ENCODE measurements at places on chromosomes 6 and 20.

DNA sequence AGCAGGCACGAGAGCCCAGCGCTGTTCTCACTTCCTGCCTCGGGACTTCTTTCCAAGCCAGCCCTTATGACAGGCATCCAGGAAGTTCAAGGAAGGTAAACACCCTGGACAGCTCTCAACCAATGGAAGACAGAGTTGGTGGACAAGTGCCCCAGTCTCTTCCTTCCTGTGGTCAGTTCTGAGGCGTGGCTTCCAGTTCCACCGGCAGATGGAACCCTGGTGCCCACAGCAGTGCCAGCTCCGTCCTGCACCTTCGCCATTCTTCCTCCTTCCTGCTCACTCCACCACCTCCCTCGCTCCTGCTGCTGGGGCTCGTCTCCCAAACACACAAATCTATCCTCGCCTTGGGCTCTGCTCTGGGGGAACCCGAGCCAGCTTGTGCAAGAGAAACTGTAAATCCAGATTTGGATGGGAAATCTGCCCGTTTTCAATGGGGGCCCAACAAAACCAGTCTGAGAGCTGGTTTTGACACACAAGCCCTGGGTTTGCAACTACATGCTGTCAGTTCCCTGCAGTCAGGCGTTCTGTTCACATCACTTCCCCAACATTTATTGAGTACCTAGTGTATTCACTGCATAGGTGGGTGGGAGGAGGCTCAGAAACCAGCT, 162.7 kb downstream of the GRM4 start:
- H3K4me3 ChIP-seq: no peak overlapping the region
- H3K36me3 ChIP-seq: no peaks in the 10 kb centered on the region
- H3K27ac ChIP-seq: no peak overlapping the region
- DNase-seq: peak; percentile 6
- H3K27me3 ChIP-seq: peaks cover 58% of the 10 kb centered on the region

DNA sequence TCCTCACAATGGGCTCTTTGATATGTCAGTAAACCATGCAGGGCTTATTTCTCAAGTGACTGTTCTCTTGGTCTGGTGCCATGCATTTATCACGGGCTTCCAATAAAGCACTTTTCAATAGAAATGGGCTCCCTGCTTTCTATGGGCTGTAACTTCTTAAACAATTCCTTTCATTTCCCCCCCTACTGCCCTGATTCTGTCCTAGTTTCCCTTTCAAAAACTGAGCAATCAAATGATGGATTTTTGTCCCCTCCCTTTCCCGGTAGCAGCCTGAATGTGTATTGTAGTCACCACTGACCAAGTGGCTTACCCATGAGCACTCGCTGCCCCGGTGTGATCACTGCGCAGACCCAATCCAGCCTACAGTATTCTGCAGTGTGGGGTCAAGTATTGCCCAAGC, 13.9 kb downstream of the RPS10 start:
- H3K36me3 ChIP-seq: peaks cover 17% of the 10 kb centered on the region
- H3K27me3 ChIP-seq: no peaks in the 10 kb centered on the region
- no peak for DNase-seq
- H3K27ac ChIP-seq: no peak overlapping the region
- H3K4me3 ChIP-seq: no peak overlapping the region
- no peaks in the 10 kb centered on the region for H3K4me1 ChIP-seq

DNA sequence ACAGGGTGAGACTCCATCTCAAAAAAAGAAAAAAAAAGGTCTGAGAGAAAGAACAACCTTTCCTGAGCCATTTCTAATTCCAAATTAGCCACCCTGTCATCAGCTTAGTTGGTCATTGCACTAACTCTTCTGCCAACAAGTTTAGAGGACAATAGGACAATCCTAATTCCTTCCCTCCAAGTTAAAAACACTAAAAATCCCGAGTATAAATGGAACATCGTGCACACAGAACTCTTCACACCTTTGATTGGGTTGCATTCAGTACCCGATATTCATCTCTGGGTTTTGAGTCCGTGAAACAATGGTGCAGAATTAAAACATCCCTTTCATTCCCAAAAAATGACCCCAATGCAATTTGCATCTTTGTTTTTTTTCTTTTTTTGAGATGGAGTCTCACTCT, 23.0 kb downstream of the PARD6B start:
- H3K36me3 ChIP-seq: peaks cover 5% of the 10 kb centered on the region
- H3K27ac ChIP-seq: no peak overlapping the region
- H3K27me3 ChIP-seq: no peaks in the 10 kb centered on the region
- no peak overlapping the region for H3K4me3 ChIP-seq
- no peak for DNase-seq
- peaks cover 3% of the 10 kb centered on the region for H3K4me1 ChIP-seq

DNA sequence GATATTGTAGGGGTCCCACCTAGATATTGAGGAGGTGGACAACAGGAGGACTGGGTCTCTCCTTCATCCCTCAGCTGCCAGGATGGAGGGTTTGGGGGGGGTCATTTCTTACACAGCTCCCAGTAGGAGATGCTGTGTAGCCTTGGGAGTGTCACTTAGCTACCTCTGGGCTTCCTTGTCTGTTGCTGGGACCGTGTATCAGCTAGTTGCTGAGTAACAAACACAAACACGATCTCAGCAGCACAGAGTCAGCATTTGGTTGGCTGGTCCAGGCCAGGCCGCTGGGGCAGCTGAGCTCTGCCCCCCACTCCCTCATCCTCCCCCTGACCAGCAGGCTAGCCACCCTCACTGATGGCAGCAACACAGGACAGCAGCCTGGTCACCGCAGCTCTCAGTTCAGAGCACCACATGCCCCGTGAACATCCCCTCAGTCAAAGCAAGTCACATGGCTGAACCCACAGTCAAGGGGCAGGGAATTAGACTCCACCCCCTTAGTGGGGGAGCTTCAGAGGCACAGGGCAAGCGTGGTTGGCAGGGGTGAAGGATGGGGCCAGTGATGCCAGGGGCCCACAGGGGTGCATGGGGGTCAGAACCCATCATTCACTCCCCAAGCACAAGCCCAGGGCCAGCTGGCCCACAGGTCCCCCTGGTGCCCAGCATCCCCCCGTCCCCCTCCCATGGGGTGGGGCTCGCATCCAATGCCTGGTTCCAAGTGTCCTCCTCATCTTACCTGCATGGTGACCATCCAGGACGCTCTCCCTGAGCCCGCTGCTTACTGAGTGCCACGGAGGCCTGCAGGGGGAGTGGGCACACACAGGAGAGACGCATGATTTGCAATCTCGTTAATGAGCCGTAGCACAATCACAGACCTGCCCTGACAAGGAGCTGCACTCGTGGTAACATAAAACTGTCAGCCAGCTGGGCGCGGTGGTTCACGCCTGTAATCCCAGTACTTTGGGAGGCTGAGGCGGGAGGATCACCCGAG, 112.4 kb downstream of the TAF4 start:
- no peaks in the 10 kb centered on the region for H3K36me3 ChIP-seq
- H3K4me1 ChIP-seq: no peaks in the 10 kb centered on the region
- H3K27me3 ChIP-seq: peaks cover 10% of the 10 kb centered on the region
- H3K4me3 ChIP-seq: no peak overlapping the region
- no peak for DNase-seq

- peaks cover 15% of the 10 kb centered on the region for H3K4me1 ChIP-seq
- H3K27me3 ChIP-seq: no peaks in the 10 kb centered on the region
- no peak overlapping the region for H3K27ac ChIP-seq
- DNase-seq: peak; percentile 81
- no peaks in the 10 kb centered on the region for H3K36me3 ChIP-seq
These were observed 2.3 kb downstream of the LRP11 start for GRCh38 chr6:149861603-149862423.

GRCh38 chr6:12354499-12354898, 64.3 kb downstream of the EDN1 start:
- no peaks in the 10 kb centered on the region for H3K27me3 ChIP-seq
- H3K27ac ChIP-seq: peak overlapping the region; percentile 44

GRCh38 chr20:21340991-21341697, 38.0 kb downstream of the XRN2 start:
- H3K27me3 ChIP-seq: no peaks in the 10 kb centered on the region
- H3K27ac ChIP-seq: no peak overlapping the region
- no peaks in the 10 kb centered on the region for H3K4me1 ChIP-seq

GRCh38 chr6:101117393-101118135, 236.4 kb upstream of the ASCC3 start:
- peaks cover 7% of the 10 kb centered on the region for H3K27me3 ChIP-seq
- H3K4me3 ChIP-seq: no peak overlapping the region
- DNase-seq: no peak
- no peaks in the 10 kb centered on the region for H3K36me3 ChIP-seq

GRCh38 chr6:8831366-8832152, 396.2 kb upstream of the SLC35B3 start:
- H3K4me1 ChIP-seq: no peaks in the 10 kb centered on the region
- no peaks in the 10 kb centered on the region for H3K27me3 ChIP-seq
- no peak overlapping the region for H3K27ac ChIP-seq
- H3K4me3 ChIP-seq: no peak overlapping the region

- no peak overlapping the region for H3K27ac ChIP-seq
- no peaks in the 10 kb centered on the region for H3K36me3 ChIP-seq
- H3K27me3 ChIP-seq: no peaks in the 10 kb centered on the region
- no peaks in the 10 kb centered on the region for H3K4me1 ChIP-seq
These were observed 91.1 kb upstream of the PLN start for GRCh38 chr6:118456982-118457381.

DNA sequence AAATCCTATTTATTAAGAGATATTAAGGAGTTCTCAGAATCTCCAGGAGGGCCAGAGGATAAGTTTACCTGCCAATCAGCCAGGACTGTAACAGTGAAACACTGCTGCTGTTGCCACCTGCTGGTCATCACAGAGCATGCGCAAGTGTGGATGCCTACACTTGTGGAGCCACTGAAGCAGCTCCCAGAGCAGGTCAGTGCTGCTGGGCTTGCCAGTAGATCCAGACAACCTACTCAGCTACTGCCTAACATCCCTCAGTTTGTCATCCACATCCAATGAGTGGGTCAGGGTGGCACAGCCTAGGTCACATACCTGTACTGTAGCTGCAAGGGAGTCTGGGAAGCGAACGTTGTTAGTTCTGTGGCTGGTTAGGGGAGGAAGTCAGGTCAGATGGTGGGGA, 18.3 kb upstream of the NHSL1 start:
- peak; percentile 24 for DNase-seq
- H3K4me3 ChIP-seq: no peak overlapping the region
- H3K27me3 ChIP-seq: no peaks in the 10 kb centered on the region
- H3K4me1 ChIP-seq: no peaks in the 10 kb centered on the region

DNA sequence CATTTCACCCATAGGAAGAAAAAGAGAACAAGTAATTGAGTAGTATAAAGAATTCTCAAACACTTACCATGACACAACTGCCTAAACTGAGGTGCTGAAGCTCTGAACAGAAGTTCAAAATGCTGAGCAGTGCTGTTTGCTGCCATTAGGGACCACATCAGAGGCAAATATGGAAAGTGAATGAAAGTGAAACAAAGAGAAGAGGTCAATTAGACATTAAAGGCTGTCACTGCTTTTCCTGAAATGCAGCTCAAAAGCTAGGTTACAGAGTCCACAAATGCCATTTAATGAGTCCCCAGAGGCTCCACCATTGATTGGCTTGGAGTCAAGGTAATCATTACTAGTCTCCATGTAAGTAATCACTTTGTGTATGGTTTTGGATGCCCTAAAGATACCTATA, 46.1 kb downstream of the POU3F2 start:
- no peaks in the 10 kb centered on the region for H3K27me3 ChIP-seq
- H3K4me1 ChIP-seq: no peaks in the 10 kb centered on the region
- no peak for DNase-seq
- peaks cover under 1% of the 10 kb centered on the region for H3K36me3 ChIP-seq

GRCh38 chr6:14068133-14068532, 49.4 kb upstream of the CD83 start:
- peaks cover 5% of the 10 kb centered on the region for H3K4me1 ChIP-seq
- no peaks in the 10 kb centered on the region for H3K27me3 ChIP-seq
- DNase-seq: peak; percentile 55

- no peak overlapping the region for H3K4me3 ChIP-seq
- DNase-seq: no peak
- no peaks in the 10 kb centered on the region for H3K36me3 ChIP-seq
- no peaks in the 10 kb centered on the region for H3K4me1 ChIP-seq
- H3K27me3 ChIP-seq: no peaks in the 10 kb centered on the region
- H3K27ac ChIP-seq: no peak overlapping the region
These were observed 7.5 kb upstream of the ELOVL4 start for GRCh38 chr6:79954849-79955248.

- H3K27me3 ChIP-seq: no peaks in the 10 kb centered on the region
- no peak overlapping the region for H3K4me3 ChIP-seq
- H3K4me1 ChIP-seq: no peaks in the 10 kb centered on the region
- H3K27ac ChIP-seq: no peak overlapping the region
These were observed 194.7 kb downstream of the NRN1 start for GRCh38 chr6:5811997-5812396.

GRCh38 chr6:56647172-56647762, 4.6 kb upstream of the DST start:
- H3K36me3 ChIP-seq: peaks cover 72% of the 10 kb centered on the region
- no peaks in the 10 kb centered on the region for H3K27me3 ChIP-seq
- no peaks in the 10 kb centered on the region for H3K4me1 ChIP-seq
- H3K27ac ChIP-seq: no peak overlapping the region

GRCh38 chr6:111228094-111228493, 140.8 kb downstream of the SLC16A10 start:
- H3K4me3 ChIP-seq: no peak overlapping the region
- H3K4me1 ChIP-seq: no peaks in the 10 kb centered on the region
- no peaks in the 10 kb centered on the region for H3K36me3 ChIP-seq

DNA sequence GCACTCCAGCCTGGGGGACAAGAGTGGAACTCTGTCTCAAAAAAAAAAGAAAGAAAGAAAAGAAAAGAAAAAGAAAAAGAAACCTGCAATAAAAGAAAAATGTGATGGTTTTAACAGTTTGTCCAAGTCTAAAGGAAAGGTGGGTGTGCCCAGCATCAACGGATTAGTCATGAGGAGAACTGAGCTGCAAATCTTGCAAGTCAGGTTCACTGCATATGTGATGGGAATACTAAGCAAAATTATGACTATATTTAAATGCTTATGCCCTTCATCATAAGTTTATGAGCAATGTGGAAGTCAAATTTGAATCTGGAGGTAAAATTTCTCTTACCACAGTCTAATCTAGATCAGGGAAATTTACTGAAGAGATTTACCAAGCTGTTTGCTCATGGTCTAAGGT, 13.1 kb upstream of the CDK19 start:
- no peak overlapping the region for H3K27ac ChIP-seq
- no peak for DNase-seq
- H3K36me3 ChIP-seq: no peaks in the 10 kb centered on the region
- no peaks in the 10 kb centered on the region for H3K27me3 ChIP-seq
- H3K4me3 ChIP-seq: no peak overlapping the region

DNA sequence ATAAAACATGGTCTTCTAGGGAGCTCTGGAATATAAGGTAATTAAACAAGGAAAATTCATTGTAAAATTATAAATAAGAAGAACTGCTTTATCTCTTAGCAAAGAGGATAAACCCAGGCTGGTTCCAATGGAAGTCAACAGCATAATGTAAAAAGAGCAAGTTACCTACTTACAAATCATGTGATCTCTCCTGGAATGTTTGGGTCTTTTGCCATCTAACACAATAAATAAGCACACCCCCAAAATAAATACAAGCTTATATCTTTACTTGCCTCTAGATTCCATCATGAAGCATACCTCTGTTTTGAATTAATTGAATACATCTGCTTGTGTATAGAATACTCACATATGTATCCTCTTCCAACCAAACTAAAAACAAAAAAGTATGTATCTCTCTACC, 2.5 kb upstream of the PHACTR1 start:
- H3K27ac ChIP-seq: no peak overlapping the region
- no peaks in the 10 kb centered on the region for H3K36me3 ChIP-seq
- H3K4me3 ChIP-seq: no peak overlapping the region

GRCh38 chr6:101232961-101233360, 160.5 kb upstream of the GRIK2 start:
- no peak for DNase-seq
- no peak overlapping the region for H3K27ac ChIP-seq
- no peaks in the 10 kb centered on the region for H3K27me3 ChIP-seq
- no peak overlapping the region for H3K4me3 ChIP-seq

GRCh38 chr20:33229843-33230242, 6.0 kb upstream of the BPIFA1 start:
- H3K27ac ChIP-seq: no peak overlapping the region
- DNase-seq: no peak
- no peaks in the 10 kb centered on the region for H3K4me1 ChIP-seq
- H3K27me3 ChIP-seq: peaks cover 28% of the 10 kb centered on the region
- no peak overlapping the region for H3K4me3 ChIP-seq
- no peaks in the 10 kb centered on the region for H3K36me3 ChIP-seq
